ENCODE measurements at places on chromosomes 2 and 18.

- DNase-seq, result peak; percentile 65
Measured at GRCh38 chr2:36277146-36277808, 78.3 kb upstream of the CRIM1 start.

- no peak for DNase-seq
Measured at GRCh38 chr18:4797002-4797685, 342.0 kb upstream of the DLGAP1 start.

- DNase-seq, result no peak
Measured at GRCh38 chr2:144801325-144801724, 281.4 kb upstream of the ZEB2 start.

DNA sequence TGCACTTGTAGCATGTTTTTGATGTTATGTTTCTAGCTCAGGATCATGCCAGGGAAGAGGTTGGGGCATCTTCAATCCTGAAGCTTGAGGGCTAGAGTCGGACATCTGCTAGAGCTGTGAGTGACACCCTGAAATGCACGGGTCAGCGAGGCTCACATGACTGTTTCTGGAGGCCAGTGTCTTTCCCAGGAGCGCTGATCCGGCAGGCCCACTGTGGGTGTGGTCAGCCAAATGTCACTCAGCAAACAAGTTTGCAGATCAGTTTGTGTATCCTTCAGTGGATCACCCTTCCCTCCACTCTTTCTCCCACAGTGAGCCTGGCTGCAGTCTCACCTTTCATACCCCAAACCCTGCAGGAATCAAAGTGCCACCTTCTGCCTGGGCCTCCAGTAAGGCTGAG is 23.0 kb upstream of the ARHGEF4 start:
- DNase-seq, result no peak

- DNase-seq, result no peak
Measured at GRCh38 chr2:235745597-235745996, 251.8 kb downstream of the AGAP1 start.

DNA sequence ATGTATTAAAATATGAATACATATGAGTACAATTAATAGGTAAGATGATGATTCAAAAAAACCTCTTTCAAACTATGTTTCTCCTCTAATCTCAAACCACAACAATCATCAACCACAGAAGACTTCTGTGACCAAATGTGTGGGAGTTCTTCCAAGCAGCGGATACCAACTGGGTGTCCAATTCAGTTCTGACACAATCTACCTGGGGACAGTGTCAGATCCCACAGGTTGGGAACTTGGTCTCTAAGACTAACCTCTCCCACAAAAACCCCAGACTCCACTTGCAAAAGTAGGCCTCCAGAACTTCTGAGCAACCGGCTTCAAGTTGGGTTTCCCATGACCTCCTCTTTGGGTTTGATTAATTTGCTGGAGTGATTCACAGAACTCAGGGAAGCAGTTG is 26.9 kb downstream of the FASTKD1 start:
- no peak for DNase-seq

DNA sequence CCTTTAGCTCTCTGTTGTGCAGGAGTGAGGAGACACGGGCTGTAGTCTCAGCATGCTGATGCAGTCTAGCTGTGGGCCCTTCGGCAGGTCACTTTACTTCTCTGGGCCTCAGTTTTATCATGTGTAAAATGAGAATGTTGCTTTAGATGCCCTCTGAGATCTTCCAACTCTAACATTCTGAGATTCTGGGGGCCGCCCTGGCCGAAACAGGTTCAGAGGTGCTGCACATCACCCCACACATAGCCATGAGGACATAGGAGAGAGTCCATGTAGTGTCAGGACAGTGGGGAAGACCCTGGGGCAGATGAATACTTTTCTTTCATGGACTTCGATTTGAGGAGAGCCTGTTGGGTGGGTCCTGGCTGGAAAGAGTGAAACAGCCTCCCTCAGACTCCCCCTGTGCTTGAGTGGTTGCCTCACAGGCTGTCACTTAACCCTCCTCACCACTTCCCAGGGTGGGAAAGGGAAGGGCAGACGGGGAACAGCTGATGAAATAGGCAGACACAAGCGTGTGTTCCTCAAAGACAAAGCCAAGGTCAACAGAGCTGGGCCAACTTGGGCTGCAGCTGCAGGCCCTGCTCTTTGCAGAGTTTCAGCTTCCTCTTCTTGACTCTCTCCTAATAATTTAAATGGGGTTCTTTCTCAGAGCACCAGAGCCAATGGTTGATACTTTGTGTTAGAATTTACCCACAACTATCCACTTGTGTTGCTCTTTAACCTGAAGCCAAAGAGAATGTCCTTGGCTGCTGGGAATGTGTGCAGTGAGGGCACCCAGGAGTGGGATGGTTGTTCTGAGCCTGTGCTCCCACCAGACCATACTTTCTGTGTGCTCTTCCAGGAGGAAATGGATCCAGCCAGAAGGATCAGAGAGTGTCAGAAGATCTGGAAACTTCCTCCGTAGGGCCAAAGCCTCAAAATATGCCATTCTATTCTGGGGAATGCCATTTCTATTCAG is 14.7 kb upstream of the MRPL33 start:
- peak; percentile 28 for DNase-seq

GRCh38 chr2:172335736-172336135 is 91.7 kb upstream of the ITGA6 start:
- DNase-seq, result no peak

DNA sequence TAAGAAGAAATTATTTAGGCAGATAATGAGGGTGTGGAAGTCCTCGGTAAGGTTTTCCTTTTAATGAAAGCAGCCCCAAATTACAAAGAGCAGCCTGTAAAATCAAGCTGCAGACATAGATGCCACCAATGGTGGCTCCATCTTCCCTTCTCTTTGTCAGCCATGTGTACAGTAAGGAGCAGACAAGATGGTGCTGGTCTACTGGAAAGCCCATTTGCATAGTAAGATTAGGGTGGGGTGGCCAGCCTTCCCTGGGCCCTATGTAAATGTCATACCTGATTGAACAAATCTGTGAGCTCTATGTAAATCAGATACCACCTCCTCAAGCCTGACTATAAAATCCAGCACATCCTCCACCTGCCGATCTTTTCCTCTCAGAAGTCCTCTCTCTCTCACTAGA is 154.4 kb upstream of the SERTAD2 start:
- DNase-seq, result no peak

Measured in AG10803 (cell line).